Tongue (tissue), 3 donors: ENCODE measurements at places on chromosomes 3 and 15. TPM values are rescaled to one million over a fixed set of nuclear protein-coding genes. Genes with fewer than 3 reads are reported as not detected.

Gene PLSCR4
- 55.6 TPM for total RNA-seq

Gene CDCP1
- 8.1 TPM for total RNA-seq

Gene TNIK
- 56.6 TPM for total RNA-seq

Gene SAXO2
- 1.8 TPM for total RNA-seq

Gene VGLL3
- 30.6 TPM for total RNA-seq

Gene TKT
- total RNA-seq = 57.2 TPM

Gene STRA6
- 14.2 TPM for total RNA-seq

Gene AKAP13
- 192 TPM for total RNA-seq

Gene ISL2
- 6.6 TPM for total RNA-seq

Gene SCAP
- total RNA-seq = 58.6 TPM

Gene P2RY14
- total RNA-seq = 2.9 TPM

Gene HTR3C
- total RNA-seq = not detected

Gene MCTP2
- 16.6 TPM for total RNA-seq

Gene SUCLG2
- 56.4 TPM for total RNA-seq

Gene ZCWPW2
- total RNA-seq = 1.0 TPM

Gene WDR49
- total RNA-seq = 2.2 TPM

Gene WHAMM
- 14.8 TPM for total RNA-seq

Gene IL20RB
- total RNA-seq = 5.4 TPM

Gene RARB
- 14.4 TPM for total RNA-seq

Gene PSMD6
- total RNA-seq = 66.0 TPM

Gene CPN2
- total RNA-seq = not detected

Gene PPP1R14D
- total RNA-seq = not detected

Gene RPS27L
- total RNA-seq = 45.6 TPM

Gene CD96
- total RNA-seq = 0.10 TPM

Gene RETNLB
- not detected for total RNA-seq

Gene SAMMSON
- 0.41 TPM for total RNA-seq

Gene POC1A
- total RNA-seq = 4.5 TPM

Gene CILP
- 70.9 TPM for total RNA-seq

Gene LRRC31
- total RNA-seq = not detected

Gene IMPG2
- total RNA-seq = 2.1 TPM

Gene TUBGCP4
- 13.2 TPM for total RNA-seq

Gene ISLR
- 119 TPM for total RNA-seq

Gene HDGFL3
- 49.6 TPM for total RNA-seq

Gene TEX55
- not detected for total RNA-seq

Gene LNP1
- 6.3 TPM for total RNA-seq

Gene TWF2
- 34.6 TPM for total RNA-seq

Gene ALDH1L1
- total RNA-seq = 7.7 TPM

Gene NOX5
- total RNA-seq = not detected

Gene LYZL4
- not detected for total RNA-seq

Gene ITIH1
- total RNA-seq = not detected
